IMR-90 (cell line): ENCODE measurements at places on chromosomes 6 and 20.

DNA sequence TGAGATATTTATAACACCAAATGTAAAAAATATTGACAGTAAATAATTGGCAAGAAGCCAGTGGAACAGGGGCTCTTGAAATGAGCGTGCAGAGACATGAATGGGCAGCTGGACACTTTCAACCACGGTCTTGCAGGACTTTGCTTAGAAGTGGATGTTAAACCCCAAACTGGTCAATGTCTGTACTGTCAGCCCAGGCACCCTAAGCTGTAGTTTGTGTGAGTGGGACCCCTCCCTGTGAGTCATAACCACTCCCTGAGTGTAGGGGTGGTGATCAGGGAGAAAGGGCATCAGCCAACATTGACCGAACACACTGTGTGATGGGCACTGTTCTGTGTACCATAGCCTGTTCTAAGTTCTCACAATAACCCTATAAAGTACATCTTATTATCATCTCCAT lies 108.6 kb downstream of the FIG4 start:
- no peak for DNase-seq

- DNase-seq = no peak
These were observed 131.0 kb downstream of the ID4 start for GRCh38 chr6:19968201-19968600.

GRCh38 chr6:143294265-143294860 lies 156.1 kb downstream of the ADAT2 start:
- DNase-seq = no peak

DNA sequence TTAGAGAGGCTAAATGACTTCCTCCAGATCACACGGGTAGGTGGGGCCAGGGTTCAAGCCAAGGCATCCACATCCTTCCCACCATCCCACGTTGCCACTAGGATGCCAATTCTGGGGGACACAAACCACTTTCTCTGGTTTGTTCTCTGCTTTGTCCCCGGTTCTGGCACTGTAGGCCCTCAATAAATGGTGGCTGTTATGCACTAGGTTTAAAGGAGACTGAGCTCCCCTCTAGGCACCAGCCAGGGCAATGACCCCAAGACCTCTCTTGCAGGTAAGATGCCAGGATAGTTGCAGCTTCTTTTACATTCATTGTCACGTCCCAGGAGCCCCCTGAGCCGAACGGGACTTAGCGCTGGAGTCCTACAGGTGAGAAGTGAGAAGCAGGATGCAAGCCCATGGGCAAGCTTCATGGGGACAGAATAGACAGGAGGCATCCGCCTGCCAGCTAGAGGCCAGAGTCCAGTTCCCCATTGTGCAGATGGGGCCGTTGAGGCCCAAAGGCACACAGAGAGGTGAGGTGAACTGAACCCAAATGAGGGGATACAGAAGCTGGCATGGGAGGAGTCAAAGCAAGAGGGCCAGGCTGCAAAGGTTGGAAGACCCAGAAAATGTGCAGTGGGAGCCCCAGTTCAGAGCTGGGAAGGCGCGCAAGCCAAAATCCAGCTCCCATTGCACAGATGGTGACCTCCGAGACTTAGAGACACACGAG lies 677 bp downstream of the PXMP4 start:
- DNase-seq = no peak

DNA sequence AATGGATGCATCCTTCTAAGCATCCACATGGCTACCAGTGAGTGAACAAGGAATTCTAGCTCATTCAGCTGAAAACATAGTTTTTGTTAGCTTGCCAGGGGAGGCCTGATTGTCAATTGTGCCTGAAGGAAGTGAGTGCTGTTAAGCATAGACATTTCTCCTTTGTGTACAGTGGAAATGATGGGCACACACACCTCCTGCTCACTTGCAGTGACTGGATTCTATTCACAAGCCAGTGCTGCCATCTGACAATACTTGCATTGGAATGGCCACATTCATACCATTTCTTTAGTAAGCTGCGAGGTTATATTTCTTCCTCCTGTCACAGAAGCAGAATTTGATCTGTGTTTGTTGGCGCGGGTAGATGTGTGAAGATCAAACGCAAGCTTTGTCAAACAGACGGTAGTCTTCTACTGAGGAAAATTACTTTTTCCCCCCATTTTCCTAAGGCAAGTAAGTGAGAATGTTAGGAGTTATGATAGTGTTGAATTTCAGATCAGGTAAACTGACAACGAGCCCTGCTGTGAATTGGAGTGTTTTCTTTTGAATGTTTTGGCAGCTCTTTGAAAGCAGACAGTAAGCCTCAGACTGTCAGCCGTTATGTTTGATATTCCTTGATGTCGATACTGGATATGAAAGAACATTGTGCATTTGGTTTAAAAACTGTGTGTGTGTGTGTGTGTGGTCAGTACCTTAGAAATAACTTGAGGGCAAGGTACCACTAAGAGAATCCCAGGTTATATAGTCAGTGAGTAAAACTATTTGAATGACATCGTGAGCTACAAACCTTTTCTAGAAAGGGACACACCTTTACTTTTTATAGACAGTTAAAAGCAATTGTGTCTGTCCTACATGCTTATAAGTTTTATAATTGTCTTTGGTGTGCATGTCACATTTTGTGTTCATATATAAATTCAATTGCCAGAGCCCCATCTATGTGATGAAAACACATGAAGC lies 84.2 kb upstream of the BMP2 start:
- DNase-seq = no peak

- DNase-seq = peak; percentile 77
These were observed 104.7 kb upstream of the TMEM170B start for GRCh38 chr6:11432713-11433450.

GRCh38 chr6:153503810-153504209 lies 372.7 kb upstream of the RGS17 start:
- DNase-seq = no peak

DNA sequence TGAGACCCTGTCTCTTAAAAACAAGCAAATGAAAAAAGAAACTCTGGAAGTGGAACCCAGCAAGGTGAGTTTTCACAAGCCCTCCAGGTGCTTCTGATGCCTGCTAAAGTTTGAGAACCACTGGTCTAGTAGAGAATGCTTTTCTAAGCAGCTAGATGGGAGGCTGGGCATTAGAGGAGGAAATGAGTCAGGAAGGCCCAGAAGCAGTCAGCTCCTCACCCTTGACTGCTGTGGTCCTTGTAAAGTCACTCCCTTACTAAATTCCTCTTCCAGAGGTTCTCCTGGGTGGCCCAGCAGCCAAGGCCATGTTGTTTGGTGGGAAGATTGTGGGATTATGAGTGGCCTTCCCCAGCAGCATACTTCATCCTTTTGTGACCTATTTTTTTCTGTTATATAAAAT lies 52.0 kb upstream of the FYN start:
- peak; percentile 82 for DNase-seq

- peak; percentile 40 for DNase-seq
These were observed 128.7 kb upstream of the TRAF3IP2 start for GRCh38 chr6:111734068-111735061.

- DNase-seq = no peak
These were observed 44.8 kb downstream of the GCLC start for GRCh38 chr6:53500095-53500494.

DNA sequence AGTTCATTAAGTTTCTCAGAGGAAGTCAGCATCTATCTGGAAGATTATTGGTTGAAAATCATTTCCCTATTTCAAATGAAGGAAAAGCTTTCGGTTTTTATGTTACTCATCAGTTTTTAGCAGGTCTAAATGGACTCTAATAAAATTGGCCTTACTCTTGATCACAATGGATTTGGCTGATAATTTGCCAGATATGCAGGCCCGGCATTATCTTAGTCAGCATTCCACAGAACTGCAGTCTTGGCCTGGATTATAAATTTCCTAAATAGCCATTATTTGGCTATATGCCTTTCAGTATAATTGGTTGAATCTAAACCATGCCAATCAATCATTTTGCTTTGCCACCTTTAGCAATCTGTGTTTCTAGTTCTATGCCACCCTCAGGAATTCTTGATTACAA lies 91.7 kb upstream of the KCNQ5 start:
- DNase-seq = no peak

DNA sequence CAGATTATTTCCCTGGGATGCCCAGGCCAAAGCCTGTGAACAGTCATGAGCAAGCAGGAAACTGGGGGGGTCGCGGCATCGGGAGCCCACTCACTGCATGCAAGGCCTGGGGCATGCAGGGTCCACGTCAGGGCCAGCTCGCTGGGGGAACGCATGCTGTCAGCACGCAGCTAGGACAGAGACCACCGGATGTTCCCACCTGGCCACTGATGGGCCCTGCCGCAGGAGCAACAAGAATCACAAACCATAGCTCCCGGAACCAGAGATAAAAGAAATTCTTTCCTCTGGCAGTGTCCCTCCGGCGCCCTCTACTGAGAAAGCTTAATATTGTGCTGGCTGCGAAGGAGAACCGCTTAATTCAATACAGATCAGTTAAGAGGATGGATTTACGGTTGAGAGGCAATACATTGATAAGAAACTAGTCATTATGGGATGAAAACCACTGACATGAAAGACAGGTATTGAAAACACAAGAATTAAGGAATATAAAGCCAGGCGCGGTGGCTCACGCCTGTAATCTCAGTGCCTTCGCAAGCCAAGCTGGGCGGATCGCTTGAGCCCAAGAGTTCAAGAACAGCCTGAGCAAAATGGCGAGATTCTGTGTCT lies 32.6 kb downstream of the C6orf15 start:
- peak; percentile 61 for DNase-seq

DNA sequence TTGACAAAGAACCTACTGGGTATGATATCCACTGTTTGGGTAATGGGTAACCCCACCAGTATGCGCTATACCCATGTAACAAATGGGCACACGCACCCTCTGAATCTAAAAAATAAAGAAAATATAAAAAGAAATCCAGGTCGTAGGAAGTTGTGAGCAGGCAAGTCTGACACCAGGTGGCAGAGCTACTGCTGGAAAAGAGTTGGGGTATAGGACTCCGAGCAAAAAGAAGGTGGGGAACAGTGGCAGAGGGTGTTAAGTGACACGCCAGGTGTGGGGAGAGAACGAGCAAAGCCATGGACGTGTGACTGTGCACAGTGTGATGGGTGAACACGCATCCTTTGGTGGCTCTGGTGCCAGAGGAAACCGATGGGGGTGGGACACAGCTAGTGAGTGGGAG lies 46.7 kb downstream of the NOX3 start:
- no peak for DNase-seq

DNA sequence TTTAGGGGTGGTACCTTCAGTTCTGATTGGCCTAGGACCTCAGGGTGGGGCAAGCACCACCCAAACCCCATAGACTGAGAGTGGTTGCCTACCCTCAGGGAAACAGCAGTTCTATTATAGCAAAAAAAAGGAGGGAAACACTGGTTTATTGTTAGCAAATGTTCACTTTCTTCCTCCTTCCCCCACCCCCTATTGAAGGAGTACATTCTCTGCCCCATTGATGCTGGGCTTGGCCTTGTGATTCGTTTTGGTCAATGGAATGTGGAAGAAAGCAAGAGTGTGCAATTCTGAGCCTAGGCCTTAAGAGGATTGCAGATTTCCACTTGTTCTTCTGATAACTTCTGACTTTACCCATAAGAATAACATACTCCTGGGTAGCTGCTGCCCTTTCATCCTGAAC lies 255.8 kb downstream of the NFATC2 start:
- no peak for DNase-seq

DNA sequence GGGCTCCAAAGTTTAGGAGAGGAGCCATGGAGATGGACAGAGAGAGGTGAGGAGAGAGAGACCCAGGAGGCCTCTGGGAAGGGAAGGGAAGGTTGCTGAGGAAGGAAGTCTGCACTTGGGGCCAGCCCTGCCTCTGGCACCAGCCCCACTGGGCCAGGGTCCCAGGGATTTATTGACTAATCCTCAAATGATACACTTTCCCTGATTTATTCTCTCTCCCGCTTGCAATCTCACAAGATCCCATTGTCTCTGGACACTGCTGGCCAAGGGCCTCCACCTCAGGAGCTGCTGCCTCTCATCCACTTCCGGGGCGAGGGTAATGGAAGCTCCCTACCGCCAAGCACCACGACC lies 43.6 kb upstream of the FOXP4 start:
- DNase-seq = no peak

DNA sequence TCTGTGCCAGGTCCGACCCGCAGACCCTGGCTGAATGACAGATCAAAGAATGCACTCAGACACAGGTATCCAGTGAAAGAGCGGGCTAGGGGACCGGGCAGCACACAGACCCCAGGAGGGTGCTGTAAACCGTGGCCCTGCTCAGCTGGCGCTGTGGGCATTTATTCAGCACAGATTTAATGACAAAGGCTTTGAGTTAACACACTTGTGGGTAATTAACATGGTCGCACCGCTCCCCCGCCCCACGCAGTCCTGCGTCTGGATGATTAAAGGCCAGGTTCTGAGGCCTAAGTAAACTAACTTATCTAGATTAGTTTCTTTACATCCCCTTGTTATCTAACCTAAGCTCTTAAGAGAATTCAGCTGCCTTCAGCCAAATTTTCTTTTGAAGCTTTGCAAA lies 3.5 kb downstream of the MAK start:
- DNase-seq = no peak

DNA sequence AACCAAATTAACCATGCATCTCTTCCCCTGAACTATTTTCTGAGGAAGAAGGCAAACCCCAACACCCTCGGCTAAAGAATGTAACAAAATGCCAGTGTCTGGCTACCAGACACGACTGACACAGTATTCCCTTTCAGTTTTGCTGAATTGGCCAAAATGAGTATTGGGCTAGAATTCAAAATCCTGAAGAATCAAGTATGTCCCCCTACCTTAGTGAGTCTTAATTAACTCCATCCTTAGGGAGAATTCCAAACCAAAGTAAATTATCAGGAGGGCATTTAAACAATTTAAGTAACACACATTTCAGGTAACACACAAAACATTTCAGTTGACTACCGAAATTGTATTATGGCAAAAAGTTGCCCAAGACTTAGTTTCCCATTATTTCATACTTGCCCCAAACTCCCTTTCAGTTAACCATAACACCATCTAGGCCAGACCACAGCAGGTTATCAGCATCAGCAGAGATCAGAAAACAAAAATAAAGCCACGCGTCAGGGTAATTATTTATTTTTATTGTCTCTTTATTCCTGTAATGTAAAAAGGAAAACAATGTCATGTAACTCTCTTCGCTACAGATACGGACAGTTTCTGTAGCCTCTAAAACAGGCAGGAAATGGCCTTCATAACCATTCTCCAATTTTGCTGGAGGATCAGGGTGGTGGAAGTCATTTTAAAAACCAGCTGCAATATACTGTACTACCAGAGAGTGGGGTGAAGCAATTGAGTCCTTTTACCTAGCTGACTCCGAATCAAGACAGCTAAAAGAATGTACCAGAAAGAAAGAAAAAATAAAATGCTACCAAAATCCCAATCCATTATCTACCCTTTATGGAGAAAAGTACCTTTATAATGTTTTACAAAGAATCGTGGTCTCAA lies 1.9 kb downstream of the SNX5 start:
- DNase-seq = peak; percentile 42

- DNase-seq = no peak
These were observed 84.9 kb downstream of the ASCC3 start for GRCh38 chr6:100796049-100796823.

DNA sequence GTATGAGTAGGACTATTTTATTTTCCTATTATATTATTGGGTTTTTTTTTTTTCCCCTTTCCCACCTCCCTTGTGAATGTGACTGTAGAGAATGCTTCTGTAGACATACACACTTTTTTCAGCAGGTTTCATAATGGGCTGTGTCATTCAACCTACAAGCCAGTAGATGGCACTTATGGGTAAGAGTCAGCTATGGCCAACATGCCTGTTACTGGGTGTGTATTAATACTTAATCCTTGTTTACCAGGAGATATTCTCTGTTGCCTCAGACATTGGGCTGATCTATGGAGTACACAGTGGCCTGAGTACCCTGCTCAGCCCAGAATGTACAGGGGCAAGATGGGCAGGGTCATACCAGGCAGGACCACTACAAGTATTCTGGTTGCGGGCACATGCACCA lies 382.5 kb downstream of the EPHA7 start:
- peak; percentile 1 for DNase-seq
